ENCODE measurements at places on chromosomes 3 and 15. TPM values are rescaled to one million over a fixed set of nuclear protein-coding genes. Genes with fewer than 3 reads are reported as not detected.

Gene ZKSCAN7
- not detected for total RNA-seq

Gene KCNH8
- total RNA-seq, result not detected

Gene SCG5
- 2.3 TPM for total RNA-seq

Gene PODXL2
- total RNA-seq, result 10.2 TPM

Gene CFAP100
- not detected for total RNA-seq

Gene IL17RD
- total RNA-seq, result 1.2 TPM

Gene SHISA5
- 132 TPM for total RNA-seq

Gene TCAIM
- total RNA-seq, result 6.5 TPM

Gene RAB6B
- total RNA-seq, result 2.2 TPM

Gene GOLGA8S
- total RNA-seq, result 0.18 TPM

Gene ANKRD34C
- not detected for total RNA-seq

Gene ADAMTS17
- total RNA-seq, result not detected

Gene SLC15A2
- 0.20 TPM for total RNA-seq

Data from A549 treated with dexamethasone at 1 μM for 4 hours (cell line).